ENCODE measurements at places on chromosomes 3 and 15. TPM values are rescaled to one million over a fixed set of nuclear protein-coding genes. Genes with fewer than 3 reads are reported as not detected.

DNA sequence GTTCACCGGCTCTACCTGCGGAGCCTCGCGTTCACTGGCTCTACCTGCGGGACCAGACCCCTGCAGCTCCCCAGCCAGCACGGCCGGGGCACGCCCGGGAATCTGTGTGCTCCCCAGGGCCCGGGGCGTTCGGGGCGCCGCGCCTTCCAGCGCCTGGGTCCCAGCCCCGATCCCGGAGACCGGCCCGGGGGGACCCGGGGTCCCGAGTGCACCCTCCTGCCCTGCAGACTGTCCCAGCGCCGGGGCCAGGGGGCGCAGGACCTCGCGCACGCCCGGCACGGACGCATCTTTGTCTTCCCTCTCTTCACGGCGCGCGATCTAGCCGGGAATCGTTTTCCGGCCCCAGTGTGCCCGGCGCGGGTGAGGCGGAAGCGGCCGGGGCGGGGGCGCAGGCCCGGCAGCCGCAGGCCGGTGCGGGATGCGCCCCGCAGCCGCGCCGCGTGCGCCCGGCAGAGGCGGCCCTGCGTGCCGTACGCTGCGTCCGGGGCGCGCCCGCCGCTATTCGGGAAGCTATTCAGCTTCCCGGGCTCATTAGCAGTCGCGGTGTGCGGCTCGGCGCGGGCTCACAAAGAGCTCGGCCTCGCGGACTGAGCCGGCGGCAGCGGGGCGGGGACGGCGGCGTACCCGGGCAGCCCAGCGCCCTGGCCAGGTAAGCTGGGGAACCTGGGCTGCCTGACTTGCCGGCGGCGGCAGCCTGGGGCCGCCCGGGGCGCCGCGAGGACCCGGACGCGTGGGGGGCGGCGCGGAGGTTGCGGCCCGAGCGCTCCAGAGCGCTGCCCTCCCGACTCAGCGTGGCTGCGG lies at the start of gene APBA2:
APBA2 (plus strand) TSS at position 345 of the 801 bp plus-strand sequence. CDS start 167,911 bp downstream, outside the sequence.
- no peak for DNase-seq

DNA sequence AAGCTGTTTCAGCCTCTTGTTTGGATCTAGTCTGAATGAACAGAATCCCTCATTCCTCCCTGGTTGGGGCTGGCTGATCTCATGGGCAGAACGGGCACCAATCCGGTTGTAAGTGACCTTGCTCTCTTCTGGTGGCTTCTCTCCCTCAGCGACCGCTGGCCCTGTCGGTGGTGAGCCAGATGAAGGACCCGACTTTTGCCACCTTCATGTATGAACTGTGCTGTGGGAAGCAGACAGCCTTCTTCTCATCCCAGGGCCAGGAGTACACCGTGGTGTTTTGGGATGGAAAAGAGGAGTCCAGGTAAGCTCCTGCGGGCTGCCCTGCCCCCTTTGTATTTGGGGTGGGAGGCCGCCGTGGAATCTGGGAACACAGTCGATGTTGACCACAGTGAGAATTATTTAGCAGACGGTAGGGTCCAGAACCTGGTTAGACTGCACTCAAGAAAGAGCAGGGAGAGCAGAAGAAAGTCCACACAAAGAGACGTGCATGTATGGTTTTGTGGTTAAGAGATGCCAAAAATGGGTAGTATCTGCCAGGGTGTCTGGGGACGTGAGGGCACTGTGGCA lies 138.8 kb downstream of the LRRK1 start:
- DNase-seq = no peak

GRCh38 chr3:64384561-64384960 lies 159.3 kb upstream of the PRICKLE2 start:
- DNase-seq = no peak

DNA sequence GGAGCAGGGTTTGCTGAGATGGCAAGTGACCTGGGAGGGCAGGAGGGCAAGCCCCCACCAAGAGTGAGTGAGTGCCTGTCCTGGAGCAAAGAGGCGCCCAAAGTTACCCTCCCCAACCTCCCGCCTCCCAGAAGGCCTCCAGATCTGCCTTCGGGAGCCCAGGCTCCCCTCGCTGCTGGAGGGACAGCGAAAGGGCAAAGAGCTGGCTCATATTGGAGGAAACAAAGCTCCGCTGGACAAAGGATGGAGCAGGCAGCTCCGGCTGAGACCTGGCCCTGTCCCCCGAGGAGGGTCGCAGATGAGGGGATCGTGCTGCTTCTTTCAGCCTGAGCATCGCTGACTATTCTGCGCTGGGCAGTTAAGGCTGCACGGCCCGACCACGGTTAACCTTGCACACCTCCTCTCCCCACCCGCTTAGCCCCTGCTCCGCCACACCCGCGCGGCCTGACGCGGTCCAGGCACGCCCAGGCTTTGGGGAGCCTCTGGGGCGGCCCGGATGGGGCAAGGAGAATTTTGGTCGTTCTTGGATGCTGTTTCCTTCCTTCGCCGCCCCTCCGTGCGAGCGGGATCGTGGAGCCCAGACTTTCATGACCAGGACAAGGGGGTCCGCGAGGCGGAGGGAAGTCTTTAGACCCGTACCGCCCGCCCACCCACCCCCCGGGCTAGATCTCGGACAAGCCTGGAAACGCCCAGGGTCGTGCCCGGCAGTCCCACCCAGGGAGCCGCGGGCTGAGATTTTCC lies 651 bp downstream of the PLCD1 start:
- DNase-seq = no peak

- DNase-seq = no peak
Measured at GRCh38 chr15:79954661-79955060, 16.3 kb downstream of the BCL2A1 start.

GRCh38 chr3:129611812-129612533 lies 5.5 kb upstream of the PLXND1 start:
- no peak for DNase-seq

GRCh38 chr15:76181705-76182107 lies 121.9 kb downstream of the TMEM266 start:
- DNase-seq = no peak

DNA sequence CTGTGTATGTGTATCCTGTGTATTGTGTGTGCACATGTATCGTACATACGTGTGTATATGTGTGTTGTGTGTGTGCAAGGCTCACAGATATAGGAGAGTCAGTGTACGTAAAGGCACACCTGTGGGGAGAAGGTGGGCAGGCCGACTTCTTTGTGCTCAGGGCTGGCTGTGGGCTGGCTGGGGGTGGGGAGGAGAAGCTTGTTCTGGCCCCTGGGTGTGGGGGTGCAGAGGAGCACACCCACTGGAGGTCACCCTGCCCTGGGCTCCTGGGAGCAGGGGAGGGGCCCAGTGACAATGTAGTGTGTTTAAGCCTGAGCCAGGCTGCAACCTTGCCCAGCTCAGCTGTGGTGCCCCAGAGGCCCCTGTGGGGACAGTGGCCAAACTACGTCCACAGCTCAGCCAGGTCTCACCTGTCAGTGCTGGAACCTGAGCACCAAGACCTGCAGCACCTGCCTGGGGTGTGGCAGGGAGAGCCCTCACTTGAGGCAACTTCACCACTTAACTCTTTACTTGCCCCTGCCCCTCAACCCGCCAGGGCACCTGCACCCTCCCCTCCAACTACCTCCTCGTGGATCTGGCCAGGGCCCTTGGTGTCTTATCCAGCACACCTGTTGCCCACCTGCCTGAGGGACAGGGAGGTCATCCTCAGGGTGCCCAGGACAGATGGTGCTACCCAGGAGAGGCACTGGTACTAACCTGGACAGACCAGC lies 2.6 kb upstream of the HHATL start:
- no peak for DNase-seq

GRCh38 chr15:74867466-74868038 lies 5.6 kb downstream of the SCAMP2 start:
- no peak for DNase-seq

DNA sequence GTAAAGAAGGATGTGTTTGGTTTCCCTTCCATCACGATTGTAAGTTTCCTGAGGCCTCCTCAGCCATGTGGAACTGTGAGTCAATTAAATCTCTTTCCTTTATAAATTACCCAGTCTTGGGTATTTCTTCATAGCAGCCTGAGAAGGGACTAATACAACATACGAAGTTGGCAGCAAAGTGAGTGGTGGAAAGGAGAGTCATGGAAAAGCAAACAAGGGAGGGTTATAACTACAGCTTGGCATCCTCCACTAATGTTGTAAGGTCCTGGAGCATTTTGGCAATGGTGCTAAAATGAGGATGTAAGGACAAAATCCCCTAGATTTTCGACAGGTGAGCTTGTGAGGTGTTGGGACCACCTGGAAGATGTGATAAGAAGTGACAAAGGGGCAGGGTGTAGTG lies 5.8 kb upstream of the TMEM41A start:
- no peak for DNase-seq

DNA sequence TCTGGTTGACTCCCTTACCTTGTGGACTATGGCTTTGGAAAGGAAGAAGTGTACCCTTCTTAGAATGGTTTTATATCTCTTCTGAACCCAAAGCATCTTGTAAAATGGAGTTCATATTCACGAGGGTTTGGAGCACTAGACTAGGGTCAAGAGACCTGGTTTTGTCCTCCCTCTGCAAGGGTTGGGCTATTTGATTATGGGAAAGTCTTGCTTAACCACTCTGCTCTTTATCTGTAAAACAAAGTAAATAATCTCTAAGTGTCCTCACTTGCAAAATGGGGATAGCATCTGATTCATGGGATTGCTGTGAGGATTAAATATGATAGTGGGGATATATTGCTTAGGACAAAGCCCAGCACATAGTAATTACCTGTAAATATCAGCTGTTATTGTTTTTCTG lies 17.9 kb upstream of the SLC2A2 start:
- DNase-seq = no peak

DNA sequence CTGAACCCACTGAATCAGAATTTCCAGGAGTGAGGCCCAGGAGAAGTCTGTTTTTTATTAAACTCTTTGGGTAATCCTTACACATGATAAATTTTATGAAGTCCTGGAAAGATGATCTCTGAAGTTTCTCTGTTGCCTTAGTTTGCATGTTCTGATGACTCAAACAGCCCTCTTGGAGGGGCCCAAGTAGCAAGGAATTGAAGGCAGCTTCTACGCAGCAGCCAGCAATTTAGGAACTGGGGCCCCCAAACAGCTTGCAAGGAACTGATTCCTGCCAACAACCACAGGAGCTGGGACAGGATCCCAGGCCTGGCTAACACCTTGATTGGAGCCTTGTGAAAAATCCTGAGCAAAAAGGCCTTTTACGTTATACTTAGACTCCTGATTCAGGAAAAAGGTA lies 5.4 kb upstream of the ACP3 start:
- DNase-seq = no peak

DNA sequence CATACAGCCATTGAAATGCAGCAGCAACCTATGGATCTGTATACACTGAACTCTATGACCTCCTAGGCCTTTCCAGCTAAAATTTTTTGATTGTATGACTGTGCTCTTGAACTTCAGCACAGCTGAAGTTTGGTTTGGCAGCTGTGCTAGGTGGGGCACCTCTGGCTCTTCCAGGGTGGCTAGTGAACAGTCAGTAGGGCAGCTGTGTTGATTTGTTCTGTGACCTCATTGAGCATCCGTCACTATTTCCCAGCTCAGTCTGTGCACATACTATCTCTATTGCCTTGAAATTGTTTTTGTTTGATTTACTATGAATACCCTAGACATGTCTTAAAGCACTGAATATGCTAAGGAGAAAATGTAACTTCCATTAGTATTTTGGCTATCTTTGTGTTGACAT lies 363.2 kb upstream of the NAALADL2 start:
- DNase-seq = no peak

GRCh38 chr15:45391746-45392583 lies 13.6 kb upstream of the GATM start:
- no peak for DNase-seq

DNA sequence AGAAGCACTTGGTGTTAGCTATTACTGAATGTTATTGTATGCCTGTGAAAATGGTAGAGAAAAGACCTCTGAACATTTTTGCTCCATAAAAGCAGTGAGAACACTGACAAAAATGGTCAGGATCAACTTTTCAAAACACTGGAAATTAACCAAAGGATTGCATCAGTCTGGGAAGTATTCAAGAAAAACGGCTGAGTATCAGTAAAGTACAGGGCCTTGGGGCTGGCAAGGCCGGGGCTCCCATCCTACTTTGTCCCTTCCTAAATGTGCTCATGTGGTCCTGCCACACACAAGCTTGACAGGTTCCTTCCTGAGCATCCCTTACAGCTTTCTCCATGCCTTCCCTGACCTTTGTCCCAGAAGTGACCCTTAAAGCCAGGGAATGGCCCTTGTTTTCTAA lies 84.0 kb downstream of the CFAP20DC start:
- DNase-seq = no peak

DNA sequence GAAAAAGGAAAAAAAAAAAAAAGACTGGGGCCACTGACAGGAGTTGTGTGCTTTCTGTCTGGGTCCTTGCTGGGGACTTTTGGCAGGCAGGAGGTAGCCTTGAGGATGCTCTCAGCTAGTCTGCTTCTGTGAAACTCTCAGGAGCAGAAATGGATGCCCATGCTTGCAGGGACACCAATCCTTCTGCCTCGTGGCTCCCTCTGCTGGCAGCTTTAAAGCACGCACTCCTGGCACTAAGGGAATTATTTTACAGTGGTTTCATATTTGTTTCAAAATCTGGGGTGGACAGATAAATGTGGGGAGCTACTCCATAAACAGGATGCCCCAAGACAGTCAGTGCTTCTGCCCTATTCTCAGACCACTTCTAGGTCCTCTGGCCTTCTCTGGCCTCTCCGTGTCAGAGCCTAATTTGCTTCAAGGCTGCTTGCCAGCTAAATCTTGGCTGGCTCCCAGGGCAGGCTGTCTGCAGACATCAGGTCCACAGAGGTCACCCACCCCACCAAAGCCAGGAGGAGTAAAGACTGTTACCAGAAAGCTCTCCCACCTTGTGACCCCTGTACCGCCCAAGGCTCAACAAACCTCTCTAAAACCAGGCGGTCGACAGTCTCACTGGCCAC lies 17.1 kb downstream of the TRAIP start:
- DNase-seq = peak; percentile 55

- no peak for DNase-seq
Measured at GRCh38 chr3:64859625-64860535, 172.1 kb upstream of the ADAMTS9 start.

DNA sequence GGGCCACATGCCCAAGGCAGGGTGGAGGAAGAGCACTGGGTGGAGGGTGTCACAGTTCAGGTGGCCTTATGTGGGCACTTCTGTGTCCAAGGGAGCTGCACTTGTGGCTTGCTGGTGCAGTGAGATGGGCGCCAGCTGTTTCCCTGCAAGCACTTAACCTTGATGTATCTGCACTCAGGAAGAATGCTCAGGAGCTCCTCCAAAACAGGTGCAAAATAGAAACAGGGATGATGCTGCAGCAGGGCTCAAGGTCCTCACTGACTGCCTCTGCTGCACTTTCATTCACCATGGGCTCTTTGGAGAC lies 151.3 kb downstream of the CADPS start:
- DNase-seq = no peak

- DNase-seq = no peak
Measured at GRCh38 chr3:161388855-161389254, 17.5 kb upstream of the SPTSSB start.

Gene ATP13A5
- not detected for polyA plus RNA-seq

Gene SPINT1
- polyA plus RNA-seq = 72.3 TPM

Gene SIDT1
- 3.2 TPM for polyA plus RNA-seq

Gene CD200
- polyA plus RNA-seq = 41.5 TPM

Gene PLSCR2
- polyA plus RNA-seq = 1.5 TPM

Measured in right renal pelvis (tissue), 4 donors.